Stimulated activated CD8-positive, alpha-beta memory T cell treated with anti-CD3 and anti-CD28 coated beads, Interleukin-2, amount 100 ng/mL, for 48 hours (primary cell): ENCODE measurements at places on chromosomes 7 and 10.
A peak's percentile ranks its signal among the peaks of the same experiment; 100 is the strongest.

DNA sequence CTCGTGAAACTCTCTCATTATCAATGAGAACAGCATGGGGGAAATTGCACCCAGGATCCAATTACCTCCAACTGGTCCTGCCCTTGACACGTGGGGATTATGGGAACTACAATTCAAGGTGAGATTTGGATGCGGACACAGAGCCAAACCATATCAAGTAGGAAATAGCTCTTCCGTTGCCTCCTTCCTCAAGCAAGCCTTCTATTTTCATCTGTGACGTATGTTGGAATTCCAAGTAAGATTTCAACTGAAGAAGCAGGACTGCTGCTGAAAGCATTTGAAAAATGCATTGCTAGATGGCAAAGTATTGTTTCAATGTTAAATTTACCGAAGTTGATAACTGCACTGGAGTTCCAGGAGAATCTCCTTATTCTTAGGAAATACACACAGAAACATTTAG lies 178.1 kb upstream of the GALNT17 start:
- DNase-seq: no peak

- DNase-seq: no peak
Observed at GRCh38 chr7:130275826-130276297, 9.2 kb downstream of the CPA2 start.

DNA sequence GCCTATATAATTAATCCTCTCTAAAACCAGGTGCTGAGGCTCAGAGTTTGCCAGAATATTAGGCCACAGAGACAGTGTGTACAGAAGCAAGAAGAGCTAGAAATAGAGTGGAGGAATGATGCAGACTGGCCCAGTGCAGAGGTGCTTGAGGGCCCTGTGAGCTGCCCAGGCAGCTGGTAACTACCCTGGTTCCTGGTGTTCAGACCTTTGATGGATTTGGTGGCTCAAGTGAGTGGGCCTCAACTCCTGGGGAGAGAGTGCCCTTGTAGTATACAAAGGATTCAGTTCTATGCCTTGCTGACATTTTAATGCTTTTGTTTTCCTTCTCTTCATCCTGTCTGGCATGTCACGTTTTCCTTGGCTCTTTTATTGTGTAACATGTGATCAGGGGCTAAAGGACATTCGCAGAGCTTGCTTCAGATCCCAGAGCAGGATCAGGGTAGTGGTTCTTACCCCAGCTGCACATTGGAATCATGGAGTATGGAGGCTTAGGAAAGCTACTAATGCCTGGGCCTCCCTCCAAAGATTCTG lies 20.0 kb downstream of the LRRC4 start:
- DNase-seq: no peak

GRCh38 chr10:16612115-16612980 lies 90.7 kb upstream of the C1QL3 start:
- DNase-seq: no peak

GRCh38 chr10:127881262-127881661 lies 11.5 kb downstream of the CLRN3 start:
- DNase-seq: no peak

- DNase-seq: no peak
Observed at GRCh38 chr10:114821915-114822443, 399 bp downstream of the FHIP2A start.

DNA sequence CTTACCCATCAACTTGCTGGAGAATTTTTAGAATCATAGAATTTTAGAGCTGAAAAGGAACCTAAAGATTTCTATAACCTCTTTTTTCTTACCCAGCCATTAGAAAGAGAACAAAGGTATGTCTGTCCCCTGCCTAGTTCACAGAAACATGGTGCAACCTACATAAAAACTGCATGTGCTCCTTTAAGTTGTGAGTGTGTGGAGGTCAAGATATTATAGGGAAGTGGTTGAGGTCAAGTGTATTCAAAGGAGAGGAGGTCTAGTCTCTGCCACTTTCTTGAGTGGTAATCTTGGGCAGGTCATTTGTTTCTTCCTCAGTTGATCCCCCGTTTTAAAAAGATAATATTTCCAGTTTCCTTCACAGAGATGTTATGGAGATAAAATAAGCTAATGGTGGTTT lies 6.4 kb downstream of the UBTD1 start:
- no peak for DNase-seq

GRCh38 chr7:113796557-113796956 lies 122.3 kb downstream of the PPP1R3A start:
- no peak for DNase-seq

DNA sequence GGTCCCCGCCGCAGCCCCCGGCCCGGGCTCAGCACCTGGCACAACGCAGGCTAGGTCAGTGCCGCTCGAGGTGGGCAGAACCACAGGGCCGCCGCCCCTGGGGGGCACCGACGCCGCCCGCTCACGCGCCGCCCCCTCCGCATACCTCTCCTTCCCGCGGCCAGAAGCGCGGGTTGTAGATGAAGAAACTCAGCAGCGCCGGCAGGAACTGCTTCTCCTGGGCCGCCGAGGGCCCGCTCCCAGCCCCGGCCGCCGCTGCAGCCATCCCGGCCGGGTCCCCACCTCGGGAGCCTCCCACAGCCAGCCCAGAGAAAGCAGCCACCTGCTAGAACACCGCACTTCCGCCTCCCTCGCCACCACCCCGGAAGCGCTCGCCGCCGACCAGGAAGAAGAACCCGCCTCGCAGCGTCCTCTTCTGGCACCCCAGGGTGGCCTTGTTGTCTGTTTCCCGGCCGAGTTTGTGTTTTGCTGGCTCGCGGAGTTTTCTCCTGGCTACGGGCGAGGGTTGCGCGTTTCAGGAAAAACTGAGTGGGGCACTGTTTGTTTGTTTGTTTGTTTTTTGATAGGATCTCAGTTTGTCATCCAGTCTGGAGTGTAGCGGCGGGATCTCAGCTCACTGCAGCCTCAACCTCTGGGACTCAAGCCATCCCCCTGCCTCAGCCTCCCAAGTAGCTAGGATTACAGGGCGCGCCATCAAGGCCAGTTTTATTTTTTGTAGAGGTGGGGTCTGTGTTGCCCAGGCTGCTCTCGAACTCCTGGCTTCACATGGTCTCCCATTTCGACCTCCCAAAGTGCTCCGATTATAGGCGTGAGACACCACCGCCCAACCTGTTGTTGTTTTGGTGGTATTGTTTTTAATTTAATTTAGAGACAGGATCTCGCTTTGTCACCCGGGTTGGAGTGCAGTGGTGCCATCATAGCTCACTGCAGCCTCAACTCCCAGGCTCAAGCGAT lies 17.7 kb downstream of the OCM2 start:
- DNase-seq: peak; percentile 73
